8988T (cell line): ENCODE measurements at places on chromosomes 13 and 19.

GRCh38 chr13:40992678-40993518, 26.2 kb downstream of the ELF1 start:
- no peak for DNase-seq

DNA sequence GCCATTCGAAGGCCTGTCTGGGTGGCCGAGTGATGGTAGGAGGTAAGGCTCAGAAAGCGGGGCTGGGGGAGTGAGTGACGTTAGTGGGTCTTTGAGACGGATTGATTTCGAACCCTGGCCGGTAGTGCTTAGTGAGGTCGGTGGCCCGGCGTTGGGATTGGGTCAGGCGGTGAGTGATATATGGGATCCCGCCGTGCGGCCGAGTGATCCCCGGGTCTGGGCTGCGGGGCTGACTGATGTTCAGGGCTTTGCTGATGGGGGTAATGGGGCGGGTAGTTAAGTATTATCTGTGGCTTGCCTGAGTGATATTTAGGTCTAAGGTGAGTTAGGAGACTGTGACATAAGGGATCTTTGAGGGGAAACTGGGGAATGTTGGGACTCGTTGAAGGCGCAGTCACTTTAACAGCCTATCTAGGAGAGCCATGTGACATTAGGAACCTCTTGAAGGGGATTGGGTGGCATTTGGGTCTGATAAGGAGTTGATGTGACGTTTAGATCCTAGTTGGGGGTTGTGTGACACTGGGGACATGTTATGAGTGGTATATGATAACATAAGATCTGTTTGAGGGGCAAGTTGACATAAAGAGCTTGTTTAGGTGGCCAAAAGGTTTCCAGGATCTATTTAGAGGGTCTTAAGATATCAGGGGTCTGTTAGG, 543 bp downstream of the PSMC4 start:
- no peak for DNase-seq

- DNase-seq = no peak
Measured at GRCh38 chr13:108816375-108816774, 187.0 kb downstream of the MYO16 start.

DNA sequence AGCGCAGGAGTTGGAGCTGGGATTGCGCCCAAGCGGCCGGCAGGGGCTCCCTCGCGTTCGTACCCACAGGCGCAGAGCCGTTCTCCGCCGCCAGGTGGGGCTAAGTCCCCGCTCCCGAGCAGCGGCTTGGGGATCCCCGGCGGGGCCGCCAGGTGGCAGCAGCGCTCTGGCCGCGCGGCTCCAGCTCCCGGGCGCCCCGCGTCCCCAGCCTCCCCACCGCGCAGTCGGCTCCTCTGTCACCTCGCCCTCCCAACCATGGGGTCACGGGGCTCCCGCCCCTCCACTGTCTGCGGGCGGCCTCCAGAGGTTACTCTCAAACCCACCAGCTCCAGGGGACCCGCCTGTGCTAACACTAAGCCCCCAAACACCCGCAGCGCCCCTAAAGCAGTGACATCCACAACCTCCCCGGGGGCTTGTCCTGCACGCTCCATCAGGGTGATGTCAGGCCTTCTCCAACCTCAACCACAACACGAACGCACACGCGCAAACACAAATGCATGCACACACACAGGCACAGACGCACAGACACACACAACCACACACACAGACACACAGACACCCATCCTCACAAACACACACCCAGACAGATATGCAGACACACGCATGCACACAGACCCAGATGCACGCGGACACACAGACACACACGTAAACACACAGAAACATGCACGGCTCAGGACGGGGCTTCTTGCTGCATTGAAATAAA, 18.4 kb upstream of the KCTD15 start:
- DNase-seq = peak; percentile 99

DNA sequence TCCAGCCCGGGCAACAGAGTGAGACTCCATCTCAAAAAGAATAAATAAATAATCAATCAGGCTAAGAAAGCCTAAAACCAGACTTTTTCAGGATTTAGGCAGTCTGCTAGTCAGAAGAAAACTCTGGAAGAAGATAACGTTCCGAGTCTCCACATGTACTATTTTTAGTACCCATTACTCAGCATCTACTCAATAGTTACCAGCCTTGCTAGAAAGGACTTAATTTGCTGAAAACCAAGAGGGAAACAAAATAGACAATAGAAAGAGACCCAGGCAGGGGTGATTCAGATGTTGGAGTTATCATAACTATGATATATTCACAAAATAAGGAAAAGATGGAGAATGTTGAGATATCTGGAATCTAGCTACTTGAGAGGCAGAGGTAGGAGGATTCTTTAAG, 3.6 kb upstream of the LIN7B start:
- DNase-seq = no peak

DNA sequence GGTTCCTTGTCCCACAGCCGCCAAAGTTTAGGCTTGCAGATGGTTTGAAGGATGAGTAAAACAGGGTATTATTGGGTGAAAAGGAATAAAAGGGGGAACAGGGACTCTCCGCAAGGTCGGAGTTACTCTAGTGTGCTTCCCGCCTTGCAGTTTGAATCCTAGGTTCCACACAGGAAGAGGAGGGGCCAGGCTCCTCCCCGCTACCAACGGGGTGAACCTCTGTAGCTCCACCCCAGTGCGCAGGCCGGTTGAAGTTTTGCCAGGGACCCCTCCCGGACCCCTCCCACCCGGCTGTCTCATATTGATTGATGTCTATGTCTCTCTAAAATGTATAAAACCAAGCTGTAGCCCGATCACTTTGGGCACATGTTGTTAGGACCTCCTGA, 11.6 kb upstream of the GTF2F2 start:
- DNase-seq = no peak
